ENCODE measurements at places on chromosomes 1 and 21.

- DNase-seq, result peak; percentile 69
Observed at GRCh38 chr1:100459358-100460114, 78.4 kb upstream of the GPR88 start.

- DNase-seq, result peak; percentile 44
Observed at GRCh38 chr21:44866780-44867179, 6.7 kb downstream of the PTTG1IP start.

GRCh38 chr1:31765041-31765467, 914 bp upstream of the ADGRB2 start:
- peak; percentile 56 for DNase-seq

DNA sequence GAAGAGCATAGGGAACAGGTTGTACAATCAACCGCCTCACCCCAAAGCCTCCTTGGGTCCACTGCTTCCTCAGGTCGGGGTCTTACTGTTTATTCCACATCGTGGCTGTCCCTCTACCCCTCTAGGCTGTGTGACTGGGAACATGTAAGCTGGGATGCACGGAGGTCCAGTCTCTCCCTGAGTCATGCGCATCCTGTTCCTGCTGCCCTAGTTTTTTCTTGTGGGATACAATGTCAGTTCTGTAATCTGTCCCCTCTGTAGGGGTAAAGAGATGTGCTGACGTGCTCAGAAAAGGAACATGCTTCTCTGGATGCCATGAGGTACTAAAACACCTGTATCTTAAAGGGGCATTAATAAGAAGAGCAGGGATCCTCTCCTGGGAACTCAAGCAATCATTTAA, 66.2 kb downstream of the SLC45A1 start:
- no peak for DNase-seq

DNA sequence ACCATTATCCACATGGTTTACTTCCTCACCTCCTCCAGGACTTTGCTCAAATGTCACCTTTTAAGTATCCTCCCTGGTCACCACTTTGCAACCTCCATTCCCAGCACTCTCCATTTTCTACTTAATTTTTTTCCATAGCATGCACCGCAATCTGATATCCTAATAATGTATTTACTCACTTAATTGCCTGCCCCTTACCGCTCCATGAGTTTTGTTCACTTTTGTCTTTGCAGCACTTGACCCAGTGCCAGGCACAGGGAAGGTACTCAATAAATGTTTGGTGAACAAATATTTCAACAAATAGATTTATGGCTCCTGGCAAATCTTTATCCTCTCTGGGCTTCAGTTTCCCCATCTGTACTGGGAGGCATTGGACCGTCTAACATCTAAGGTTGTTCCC, 53.6 kb downstream of the UBE2T start:
- DNase-seq, result no peak

DNA sequence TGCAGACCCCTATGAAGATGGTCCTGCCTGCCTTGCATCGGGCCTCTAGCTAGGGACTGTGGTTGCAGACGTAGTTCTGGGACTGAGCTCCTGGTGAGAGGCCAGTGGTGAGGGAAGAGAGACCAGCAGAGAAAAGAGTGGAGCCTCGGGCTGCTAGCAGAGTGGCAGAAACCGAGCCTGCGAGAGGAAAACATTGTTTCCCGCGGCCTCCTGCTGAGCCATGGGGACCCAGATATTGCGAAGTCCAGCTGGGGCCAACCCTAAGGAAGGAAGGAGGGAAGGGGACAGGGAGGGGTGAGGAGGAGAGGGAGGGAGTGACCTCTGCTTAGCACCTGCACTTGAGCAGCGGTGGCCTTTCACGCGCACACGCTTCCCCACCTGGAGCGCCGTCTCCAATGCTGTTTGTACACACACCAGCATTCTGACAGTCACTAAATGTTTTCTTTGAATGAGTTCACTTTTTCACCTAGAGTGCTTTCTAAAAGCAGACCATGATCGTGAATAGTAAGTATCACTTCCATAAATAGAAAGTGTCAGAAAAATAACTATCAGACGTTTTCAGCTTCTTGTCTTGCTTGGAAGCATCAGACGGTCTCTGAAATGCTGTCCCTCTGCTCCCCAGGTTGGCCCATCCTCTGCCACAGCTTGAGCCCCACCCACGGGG, 2.5 kb upstream of the FNDC10 start:
- no peak for DNase-seq

DNA sequence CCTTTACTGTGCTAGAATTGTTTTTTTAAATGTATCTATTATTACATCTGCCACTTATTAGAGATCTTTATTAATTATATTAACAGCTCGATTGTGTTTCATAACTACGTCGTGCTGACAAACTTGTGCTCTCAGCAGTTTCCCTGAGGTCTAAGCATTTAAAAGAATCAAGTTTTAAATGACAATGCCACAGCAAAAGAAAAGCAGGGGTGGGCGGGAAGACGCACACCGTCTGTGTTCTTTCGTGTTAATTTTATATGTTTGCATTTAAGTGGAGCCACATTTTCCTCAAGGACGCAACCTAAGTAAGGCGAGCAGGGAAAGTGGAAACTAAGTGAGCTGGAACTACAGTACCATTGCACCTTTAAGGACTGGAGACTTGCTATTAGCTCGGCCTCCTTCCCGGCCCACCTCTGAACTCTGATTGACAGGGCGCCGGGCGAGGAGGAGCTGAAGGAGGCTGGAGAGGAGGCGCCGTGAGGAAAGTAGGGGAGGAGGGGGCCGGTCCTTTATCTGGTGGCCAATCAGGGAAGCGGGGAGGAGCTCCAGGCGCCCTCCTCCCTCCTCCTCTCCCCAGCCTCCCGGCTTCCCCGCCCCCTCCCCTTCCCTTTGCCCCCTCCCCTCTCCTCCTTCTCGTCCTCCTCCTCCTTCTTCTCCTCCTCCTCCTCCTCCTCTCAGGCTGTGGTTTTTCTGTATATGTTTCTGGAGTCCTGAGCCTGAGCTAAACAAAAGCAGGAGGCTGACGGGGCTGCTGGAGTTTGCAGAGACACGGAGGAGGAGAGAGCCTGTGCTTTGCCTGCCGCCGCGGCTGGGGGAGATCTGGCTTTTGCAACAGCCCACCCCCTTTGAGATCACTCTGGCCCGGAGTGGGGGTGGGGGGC, at the start of gene PBX1:
Gene PBX1 (plus strand): TSS at position 724 of the 881 bp plus-strand sequence.
- peak; percentile 100 for DNase-seq

- no peak for DNase-seq
Observed at GRCh38 chr1:248757784-248758195, 2.2 kb upstream of the LYPD8 start.

GRCh38 chr1:54645806-54646676, 4.5 kb downstream of the MROH7 start:
- DNase-seq, result no peak

- DNase-seq, result no peak
Observed at GRCh38 chr1:196271212-196271947, 336.9 kb downstream of the KCNT2 start.

DNA sequence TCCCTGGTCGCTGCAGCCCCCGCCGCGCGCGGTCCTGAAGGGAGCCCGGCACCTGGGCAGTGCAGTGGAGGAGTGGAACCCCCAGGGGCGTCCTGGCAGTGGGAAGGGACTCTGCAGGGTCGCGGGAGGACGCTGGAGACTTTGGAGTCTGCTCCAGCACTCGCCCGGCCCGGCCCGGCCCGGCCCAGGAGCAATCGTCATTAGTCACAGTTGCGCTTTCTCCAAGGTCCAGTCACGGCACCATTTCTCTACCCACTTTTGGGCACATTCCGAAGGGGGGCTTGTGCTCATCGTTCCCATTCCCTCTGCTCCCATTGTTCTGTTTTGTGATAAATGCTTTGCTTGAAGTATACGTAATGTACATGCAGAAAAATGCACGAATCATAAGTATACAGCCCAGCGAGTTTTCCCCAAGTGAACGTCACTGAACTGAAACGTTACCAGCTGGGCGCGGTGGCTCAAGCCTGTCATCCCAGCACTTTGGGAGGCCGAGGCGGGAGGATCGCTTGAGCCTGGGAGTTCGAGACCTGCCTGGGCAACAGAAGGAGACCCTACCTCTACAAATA, 999 bp downstream of the THAP3 start:
- peak; percentile 39 for DNase-seq

GRCh38 chr21:42578034-42578433, 64.4 kb downstream of the SLC37A1 start:
- no peak for DNase-seq

DNA sequence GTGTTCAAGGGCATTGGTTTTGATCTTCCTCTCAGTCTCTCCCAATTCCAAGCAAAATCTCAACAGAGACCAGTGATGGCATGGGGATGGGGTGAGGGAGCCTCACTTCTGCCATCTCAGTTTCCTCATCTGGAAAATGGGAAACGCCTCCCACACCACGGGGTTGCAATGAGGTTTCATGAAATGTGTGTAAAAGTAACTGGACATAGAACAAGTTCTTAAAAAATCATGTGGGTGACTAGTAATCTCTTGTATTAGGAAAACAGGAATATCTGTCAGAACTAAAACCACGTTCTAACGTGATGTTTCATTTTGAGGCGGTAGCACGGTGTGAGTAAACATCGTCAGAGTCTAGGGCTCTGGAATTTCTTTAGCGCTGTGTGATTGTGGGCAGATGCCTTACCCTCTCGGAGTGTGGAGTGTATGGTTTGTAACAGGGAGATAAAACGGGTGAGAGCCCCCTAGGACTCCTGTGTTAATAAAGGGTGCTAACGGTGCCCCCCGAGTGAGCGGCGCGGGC, 55.5 kb upstream of the DNAJC6 start:
- DNase-seq, result no peak

GRCh38 chr1:27144049-27144748, 10.7 kb downstream of the SLC9A1 start:
- DNase-seq, result no peak
